ENCODE measurements at places on chromosomes 2 and 18. TPM values are rescaled to one million over a fixed set of nuclear protein-coding genes. Genes with fewer than 3 reads are reported as not detected.

Gene CHRND
- not detected for total RNA-seq

DNA sequence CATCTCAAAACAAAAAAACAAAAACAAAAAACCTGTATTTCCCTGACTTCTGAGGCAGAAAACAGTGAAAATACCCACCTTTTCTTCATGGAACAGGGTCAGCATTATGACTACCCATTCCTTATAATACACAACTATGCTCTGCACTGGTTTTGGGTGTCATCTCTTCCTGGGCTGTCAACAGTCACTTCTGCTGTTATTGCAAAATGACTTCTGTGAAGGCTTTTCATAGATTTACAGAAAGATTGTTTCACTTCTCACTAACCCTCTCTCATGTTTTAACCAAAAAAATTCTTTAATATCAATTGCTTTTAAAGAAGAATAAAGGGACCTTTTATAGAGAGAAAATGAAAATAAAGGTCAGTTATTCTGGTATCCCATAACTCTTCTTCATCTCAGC is 26.5 kb upstream of the PIK3C3 start:
- no peak for DNase-seq

DNA sequence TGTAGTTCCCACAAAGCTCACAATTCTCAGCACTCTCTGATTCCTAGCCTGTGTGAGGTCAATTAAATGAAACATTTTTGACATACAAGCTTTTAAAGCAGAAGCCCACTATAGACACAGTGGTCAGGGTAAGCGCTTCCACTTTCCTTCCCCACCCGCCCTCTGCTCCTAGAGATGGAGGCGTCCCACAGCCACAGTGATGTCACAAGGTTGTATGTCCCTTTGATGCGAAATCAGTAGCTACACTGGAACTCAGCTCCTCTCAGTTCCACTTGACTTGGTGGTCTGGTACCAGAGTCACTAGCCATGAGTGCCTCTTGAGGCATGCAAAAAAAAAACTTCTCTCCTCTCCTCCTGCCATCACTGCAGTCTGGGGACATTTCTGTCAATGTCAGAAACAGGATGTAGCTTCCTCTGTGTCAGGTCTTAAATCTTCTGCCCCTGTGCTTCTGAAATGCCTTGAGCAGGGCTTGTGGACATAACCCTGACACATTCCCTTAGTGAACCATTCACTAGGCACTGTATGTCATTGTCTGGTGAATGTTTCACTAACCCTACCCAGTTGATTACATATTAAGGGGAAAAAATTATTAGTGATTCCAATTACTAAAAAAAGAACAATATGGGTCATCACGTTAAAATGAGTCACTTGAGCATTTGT is 7.8 kb downstream of the SULT1C4 start:
- no peak for DNase-seq

Gene CDKL4
- total RNA-seq, result not detected

GRCh38 chr2:86807133-86807467 is 16.4 kb upstream of the CD8A start:
- no peak for DNase-seq

Measured in activated naive CD4-positive, alpha-beta T cell treated with anti-CD3 and anti-CD28 coated beads, Interleukin-2, amount 50 U/mL, for 72 hours (primary cell).